RPMI7951 (cell line): ENCODE measurements at places on chromosomes 4 and X. TPM values are rescaled to one million over a fixed set of nuclear protein-coding genes. Genes with fewer than 3 reads are reported as not detected.

Gene BTK
- not detected in 2 replicates for total RNA-seq

Gene GDPD2
- total RNA-seq = not detected in 2 replicates

Gene SLC7A11
- total RNA-seq = 6.1 and 7.1 TPM in 2 replicates

Gene TIMM8A
- 6.5 and 8.1 TPM in 2 replicates for total RNA-seq

Gene FAM9B
- 0.10 and 0.36 TPM in 2 replicates for total RNA-seq

Gene HTN1
- total RNA-seq = not detected in 2 replicates

Gene CT45A3
- total RNA-seq = 0.36 TPM in 1 of 2 replicates, not detected in the other

Gene MAGEB17
- total RNA-seq = not detected in 2 replicates

Gene NOX1
- not detected in 2 replicates for total RNA-seq

Gene GPR119
- not detected in 2 replicates for total RNA-seq

Gene MAGEB6
- 0.12 TPM in 1 of 2 replicates, not detected in the other for total RNA-seq

Gene GAGE12E
- total RNA-seq = not detected in 2 replicates

Gene HSFX4
- not detected in 2 replicates for total RNA-seq

Gene VCX
- total RNA-seq = not detected in 2 replicates

Gene BMX
- not detected in 2 replicates for total RNA-seq

Gene IL13RA1
- 29.4 and 32.2 TPM in 2 replicates for total RNA-seq

Gene CLIC2
- 11.5 and 14.6 TPM in 2 replicates for total RNA-seq

Gene PRKG2
- total RNA-seq = not detected in 2 replicates

Gene HPGDS
- total RNA-seq = not detected in 2 replicates

Gene ADGRG4
- total RNA-seq = not detected in 2 replicates

Gene TRPC3
- not detected in 2 replicates for total RNA-seq
